ENCODE measurements at places on chromosomes 1 and 21.

DNA sequence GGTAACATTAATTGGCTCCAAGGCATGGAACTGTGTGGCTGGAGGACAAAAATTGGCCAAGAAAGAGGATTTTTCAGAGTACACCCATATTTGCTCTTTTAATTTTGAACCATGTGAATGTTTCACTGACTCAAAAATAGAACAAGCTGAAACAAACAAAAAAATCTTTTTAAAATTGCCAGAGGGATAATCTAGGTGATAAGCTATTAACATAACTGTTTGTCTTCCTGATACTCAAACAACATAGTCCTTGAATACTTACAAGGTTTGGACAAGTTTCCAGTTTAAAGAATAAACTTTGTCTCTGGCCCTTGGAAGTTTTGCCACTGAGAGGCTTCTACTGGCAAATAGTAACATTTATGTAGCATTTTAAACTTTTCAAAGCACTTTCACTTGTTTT lies 30.0 kb upstream of the PIGC start:
- DNase-seq, result no peak

GRCh38 chr21:42113926-42114409 lies 42.9 kb downstream of the UMODL1 start:
- DNase-seq, result no peak

DNA sequence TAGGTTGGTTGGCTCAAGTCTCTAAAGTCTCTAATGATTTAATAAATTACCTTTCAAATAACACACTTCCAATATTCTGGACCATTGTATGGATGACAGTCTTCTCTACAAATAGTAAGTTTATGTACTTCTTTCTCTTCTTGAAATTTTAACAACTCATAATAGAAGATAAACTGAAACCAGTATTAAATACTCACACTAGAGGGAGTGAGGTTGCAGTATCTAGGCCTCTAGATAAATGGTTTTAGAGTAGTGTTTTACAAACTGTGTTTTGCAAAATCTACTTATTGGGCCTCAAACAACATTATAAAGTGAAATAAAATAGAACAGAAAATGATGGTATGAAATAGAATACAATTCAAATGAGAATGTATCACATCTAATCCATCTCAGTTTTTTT lies 479.9 kb upstream of the BRINP3 start:
- DNase-seq, result no peak

DNA sequence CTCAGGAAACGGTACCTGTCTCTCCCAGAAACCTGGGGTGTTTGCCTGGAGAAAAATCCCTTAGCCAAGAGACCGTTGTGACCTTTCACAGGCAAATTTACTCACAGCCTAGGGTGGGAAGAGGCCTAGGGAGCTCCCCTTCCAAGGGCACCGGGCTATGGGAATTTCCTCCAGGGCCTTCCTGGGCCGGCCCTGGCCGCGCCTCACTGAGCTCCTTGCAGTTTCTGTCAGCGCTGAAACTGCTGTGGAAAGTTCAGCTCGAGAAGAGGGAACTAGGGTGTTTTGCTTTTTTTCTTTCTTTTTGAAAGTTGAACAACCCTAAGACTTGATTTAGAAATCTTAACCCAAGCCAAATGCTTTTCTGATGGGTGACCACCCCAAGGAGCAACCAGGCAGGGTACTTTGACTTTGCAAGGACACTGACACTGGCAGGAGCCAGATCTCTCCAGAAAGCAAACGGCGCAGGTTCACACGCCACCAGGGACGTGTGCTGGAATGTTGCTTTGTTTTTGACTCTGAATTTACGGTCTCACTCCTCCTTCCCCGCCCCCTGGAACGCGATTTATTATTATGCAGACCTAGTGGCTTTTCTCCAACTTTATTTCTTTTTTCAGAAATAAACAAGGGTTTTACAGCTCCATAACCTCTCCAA lies 229.6 kb upstream of the JUN start:
- DNase-seq, result no peak

- DNase-seq, result no peak
These were observed 3.0 kb downstream of the TSPEAR start for GRCh38 chr21:44708213-44708865.

DNA sequence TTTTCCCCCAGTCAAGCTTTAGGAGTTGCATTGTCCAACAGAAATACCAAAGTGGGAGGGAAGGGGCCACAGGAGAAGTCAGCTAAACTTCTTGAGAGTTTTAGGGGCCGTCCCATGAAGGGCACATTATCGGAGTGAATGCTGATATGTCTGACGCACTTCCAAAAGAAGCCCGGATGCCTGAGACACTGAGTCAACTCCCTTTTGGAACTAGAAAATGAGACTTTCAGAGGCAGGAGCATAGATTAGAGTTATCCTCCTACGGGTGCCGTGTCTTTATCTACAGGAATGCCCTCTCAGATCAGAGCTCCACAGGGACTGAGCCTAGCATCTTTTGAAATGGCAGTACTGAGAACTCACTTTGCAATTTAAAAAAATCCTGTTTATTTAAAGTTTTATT lies 13.1 kb downstream of the ACTN2 start:
- DNase-seq, result no peak

DNA sequence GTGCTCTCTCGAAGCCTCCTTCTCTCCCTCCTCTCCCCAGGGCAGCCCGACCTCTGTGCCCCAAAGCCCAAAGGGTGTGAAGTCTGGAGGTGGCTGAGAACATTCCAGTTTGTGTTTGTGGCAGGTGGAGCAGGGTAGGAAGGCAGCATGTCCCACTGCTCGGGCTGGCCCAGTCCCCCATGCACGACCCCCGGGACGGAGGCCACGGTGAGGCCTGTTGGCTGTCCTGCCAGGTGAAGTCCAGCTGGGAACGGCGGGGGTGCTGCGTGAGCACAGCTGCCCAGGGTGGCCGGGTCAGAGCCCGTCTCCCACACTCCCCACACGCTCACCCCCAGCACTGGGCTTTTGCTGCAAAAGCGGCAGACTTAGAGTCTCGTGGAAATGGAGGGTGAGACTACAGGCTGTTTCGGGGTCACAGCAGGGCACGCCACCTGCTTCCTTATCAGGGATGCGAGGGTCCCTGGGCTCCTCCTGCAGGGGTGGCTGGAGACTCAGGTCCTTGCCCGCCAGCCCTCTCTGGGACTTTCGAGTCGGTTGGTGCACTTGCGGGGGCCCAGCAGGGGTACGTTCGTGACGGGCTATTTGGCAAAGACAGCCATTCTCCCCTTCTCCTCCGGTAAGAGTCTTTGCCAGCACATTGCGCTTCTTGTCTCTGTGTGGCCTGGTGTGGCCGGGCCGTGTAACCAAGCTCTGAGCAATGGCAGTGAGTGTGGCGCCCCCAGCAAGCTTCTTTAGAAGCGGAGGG lies 40.3 kb downstream of the MORN1 start:
- peak; percentile 3 for DNase-seq

DNA sequence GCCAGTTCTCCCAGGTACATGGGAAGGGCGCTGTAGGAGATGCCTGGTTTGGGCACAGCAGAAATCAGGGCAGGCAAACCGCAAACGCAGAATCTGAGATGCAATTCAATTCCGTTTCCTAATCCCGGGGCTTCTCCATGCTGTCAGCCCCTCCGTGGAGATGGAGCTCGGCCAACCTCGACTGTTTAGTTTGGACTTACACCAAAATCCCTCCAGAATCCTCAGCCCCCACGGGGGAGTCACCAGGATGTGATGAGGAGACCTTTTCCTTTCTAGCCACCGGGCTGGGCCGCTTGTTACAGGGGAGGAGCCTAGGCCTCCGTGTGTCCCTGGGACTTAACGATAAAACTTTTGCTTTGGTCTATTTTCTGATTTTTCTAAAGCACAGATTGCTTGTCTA lies 7.9 kb downstream of the SLC2A7 start:
- no peak for DNase-seq

- DNase-seq, result no peak
These were observed 434.7 kb upstream of the ADGRL4 start for GRCh38 chr1:79441238-79441637.

DNA sequence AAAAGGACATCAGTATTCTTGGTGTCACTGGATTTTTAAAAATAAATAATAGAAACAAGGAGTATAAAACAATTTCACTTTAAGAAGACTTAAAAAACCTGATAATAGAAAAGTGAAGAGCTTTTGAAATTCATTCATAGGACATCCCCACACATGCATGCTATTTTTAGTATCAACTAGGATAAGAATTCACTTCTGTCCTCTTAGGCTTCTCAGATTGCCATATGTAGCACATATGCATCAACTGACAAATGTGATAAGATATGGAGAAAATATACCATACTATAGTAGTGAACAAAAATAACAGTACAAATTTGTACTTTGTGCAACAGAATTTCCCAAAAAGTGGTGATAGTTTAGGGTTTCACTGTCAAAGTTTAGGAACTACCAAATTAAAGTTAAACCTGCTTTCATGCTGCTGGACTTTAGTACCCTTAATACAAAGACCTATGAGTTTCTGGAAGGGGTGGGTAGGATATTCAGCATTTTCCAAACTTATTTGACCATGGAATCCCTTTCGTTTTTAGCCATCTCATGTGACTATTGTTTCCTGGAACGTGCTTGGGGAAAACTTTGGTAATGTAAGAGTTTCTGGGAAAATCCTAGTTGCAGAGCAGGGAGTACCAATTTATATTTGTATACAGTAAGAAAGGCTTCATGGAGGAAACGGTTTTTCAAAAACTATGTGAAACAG lies 19.8 kb downstream of the RPRD2 start:
- DNase-seq, result no peak

Data from T-helper 2 cell (primary cell).